ENCODE measurements at places on chromosomes 4 and X. TPM values are rescaled to one million over a fixed set of nuclear protein-coding genes. Genes with fewer than 3 reads are reported as not detected.

The OPRPN gene
- total RNA-seq = not detected

DNA sequence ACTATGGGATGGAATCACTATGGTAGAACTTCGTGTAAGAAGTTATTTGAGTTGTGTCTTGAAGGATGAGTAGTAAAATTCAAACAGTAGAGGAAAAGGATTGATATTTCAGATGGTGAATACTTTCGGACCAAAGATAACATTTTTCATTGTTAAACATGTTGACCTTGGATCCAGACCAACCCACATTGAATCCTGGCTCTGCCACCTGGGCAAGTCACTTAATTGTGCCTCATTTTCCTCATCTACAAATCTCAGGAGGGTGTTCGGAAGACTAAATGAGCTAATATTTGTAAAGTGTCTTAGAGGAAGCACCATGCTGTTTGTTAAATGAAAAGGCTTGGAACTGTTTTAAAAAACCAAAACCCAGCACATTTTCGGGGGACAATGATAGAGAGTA lies 1.4 kb upstream of the AIFM1 start:
- no peak for DNase-seq

The GDPD2 gene
- total RNA-seq = not detected

The MAGEC1 gene
- 2.7 TPM for total RNA-seq

The NAA11 gene
- 11.0 TPM for total RNA-seq

The CT45A1 gene
- total RNA-seq = 2.4 TPM

- no peak for DNase-seq
Observed at GRCh38 chr4:187883049-187883448, 112.5 kb upstream of the ZFP42 start.

The ASMTL gene
- 2.5 TPM for total RNA-seq

GRCh38 chr4:6024313-6024960 lies 6.2 kb upstream of the C4orf50 start:
- no peak for DNase-seq

DNA sequence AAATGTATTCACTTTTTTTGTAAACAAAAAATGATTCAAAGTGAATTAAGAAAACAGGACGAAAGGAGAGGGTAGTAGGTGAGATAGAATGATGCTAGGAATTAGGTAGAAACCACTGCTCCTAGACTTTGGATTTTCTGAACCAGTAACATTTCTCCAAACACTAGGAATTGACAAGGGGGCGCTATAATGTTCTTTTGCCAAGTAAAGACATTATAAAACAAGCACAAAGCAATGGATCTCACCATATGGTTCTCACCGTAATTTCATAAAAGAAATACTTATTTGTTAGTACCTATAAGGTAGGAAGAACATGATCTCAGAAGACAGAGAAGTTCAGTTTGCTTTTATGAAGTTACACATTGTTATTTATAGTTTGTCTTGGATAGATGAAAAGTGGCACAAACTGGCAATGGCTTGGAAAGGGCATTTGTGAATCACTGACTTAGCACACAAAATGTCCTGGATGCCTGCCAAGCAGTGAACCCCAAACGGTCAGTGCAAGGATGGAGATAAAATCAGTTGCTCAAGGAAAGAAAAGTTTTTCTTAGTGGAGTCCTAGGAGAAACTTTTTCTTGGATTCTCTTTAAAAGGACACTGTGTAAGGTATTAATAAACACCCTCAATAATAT lies 8.1 kb upstream of the TBC1D1 start:
- DNase-seq = peak; percentile 38

- DNase-seq = no peak
Observed at GRCh38 chrX:12439416-12439815, 301.1 kb downstream of the FRMPD4 start.

The DCAF4L1 gene
- 0.18 TPM for total RNA-seq

DNA sequence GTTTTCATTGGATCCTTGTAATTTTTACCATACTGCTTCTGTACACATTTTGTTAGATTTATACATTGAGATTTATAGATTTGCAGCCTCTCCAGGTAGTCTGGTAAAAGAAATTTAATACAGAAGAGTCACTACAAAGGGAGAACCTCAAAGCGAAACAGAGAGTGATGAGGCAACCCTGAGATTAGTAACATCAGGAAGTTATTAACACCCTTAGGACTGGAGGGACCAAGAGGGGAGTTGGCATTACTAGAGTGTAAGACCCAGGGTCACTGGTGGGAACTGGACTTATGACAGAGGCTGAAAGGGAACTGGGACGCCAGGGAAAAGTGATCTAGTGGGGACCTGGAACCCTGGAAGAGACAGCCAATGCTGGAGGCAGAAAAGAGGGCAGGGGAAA lies 20.6 kb upstream of the MAML3 start:
- DNase-seq = no peak

DNA sequence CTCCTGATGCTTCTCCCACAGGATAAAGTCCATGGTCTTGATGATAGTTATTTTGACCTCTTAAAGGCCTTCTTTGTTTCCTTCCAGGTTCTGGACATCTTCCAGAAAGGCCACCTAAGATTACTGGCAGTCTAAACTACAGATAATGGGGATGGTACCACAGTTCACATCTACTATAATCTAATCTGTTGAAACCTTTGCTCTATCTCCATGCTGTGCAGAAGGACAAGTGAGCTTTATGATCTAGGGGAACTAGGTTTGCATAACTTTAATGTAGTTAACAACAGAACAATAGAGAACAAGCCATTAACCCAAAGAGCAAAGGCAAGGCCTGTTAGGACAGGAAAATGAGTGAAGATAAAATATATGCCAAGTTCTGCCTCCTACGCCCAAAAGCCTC lies 103.9 kb upstream of the KLHL13 start:
- DNase-seq = no peak

DNA sequence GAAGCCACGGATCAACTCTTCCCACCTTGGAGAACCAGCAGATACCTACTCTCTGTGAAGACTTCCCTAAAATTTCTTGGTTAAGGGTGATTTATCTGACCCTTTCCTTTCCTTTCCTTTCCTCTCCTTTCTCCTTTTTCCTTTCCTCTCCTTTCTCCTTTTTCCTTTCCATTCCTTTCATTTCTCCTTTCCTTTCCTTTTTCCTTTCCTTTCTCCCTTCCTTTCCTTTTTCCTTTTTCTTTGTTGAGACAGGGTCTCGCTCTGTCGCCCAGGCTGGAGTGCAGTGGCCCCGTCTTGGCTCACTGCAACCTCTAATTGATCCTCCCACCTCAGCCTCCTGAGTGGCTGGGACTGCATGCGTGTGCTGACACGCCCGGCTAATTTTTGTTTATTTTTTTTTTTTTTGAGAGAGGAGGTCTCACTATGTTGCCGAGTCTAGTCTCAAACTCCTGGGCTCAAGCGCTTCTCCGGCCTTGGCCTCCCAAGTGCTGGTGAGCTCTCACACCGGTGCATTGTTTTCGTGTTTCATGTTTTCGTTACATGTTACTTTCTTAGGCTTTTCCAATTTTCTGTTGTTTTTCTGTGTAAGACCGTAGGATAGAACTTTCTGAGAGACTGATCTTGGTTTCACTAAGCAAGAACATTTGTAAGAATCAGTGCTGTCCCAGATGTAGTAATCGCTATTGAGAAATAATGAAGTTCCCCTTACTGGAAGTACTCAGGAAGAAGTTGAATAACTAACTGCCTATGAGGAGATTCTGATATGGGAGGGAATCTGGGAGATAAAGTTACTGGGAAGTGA lies 2.0 kb downstream of the TMEM165 start:
- DNase-seq = peak; percentile 4

DNA sequence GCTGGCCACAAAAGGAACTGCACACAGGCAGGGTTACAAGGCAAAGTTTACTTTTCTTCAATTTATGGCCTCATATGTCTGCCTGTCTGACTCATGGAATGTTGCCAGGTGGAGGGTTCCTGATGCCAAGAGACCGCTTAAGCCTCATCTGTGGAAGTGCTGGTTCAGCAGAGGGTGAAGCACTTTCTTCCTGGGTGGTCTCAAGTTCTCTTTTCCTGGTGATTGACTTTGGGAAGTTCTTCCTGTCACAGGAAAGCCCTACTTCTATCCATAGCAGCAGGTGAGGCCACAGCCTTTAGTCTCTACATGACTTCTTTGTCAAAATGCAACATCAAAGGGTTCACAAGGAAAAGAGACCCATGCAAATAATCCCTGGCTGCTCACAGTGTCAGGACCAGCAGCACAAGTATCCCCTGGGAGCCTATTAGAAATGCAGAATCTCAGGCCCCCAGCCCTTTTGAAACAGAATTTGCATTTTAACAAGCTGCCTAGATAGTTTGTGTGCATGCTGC lies 81.4 kb upstream of the IGFBP7 start:
- no peak for DNase-seq

Data from SK-MEL-5 (cell line).